Omental fat pad (tissue), 4 donors: ENCODE measurements at places on chromosomes 5 and 9.

DNA sequence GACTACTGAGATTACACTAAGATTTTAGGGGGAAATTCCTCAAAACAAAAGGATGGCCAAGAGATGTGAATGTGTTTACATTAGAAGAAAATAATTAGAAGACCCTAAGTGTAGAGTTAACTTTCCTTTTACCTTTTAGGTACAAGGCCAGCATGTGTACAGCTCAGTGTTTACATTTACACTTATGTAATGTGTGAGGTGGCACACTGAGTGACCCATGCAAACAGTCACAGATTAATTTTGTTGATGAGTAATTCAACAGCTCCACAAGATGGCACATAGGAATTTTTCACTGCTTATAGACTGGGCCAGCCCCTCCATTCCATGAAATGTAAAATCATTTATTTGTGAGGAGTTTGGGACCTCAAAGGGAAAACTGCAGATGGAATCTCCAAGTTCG is 90.1 kb upstream of the SLC12A2 start:
- DNase-seq, result no peak

- DNase-seq, result no peak
Measured at GRCh38 chr5:95401626-95402025, 10.5 kb downstream of the FAM81B start.

GRCh38 chr5:109080896-109081295 is 328.9 kb downstream of the PJA2 start:
- no peak for DNase-seq

DNA sequence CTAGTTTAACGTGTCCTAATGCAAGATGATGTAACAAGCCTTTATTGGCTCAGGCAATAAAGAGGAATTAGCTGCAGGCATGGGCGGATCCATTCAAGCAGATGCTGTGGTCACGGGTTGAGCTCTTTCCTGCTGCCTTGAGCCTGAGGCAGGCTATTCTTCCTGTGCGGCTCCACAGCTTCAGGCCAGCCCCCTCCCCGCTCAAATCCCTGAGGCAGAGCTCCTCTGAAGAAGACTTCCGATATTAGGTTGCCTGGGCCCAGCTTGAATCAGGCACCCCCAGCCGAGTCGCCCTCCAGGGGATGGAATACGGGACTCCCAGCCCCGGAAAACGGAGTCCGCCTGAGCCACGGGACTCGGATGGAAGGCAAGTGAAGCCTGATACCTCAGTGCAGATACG is 95.0 kb upstream of the RUFY1 start:
- DNase-seq, result no peak

GRCh38 chr5:19534751-19535150 is 453.2 kb downstream of the CDH18 start:
- DNase-seq, result no peak

DNA sequence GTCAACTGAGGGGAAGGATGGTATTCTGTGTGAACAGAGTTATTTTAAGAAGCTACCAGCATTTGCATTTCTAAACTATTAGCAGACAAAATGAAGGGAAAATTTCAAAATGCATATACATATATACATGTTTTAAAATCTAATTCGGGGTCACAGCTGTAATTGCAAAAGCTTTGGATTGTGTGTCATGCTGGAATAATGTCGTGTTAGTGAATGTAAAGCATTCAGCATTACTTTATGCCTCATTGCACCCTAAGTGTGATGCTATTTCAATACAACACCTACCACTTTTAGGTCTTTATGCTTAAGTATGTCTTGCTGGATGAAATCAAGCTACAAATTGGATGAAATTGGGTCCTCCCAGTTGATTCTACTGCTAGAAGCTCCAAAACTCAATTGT is 687.6 kb upstream of the MEF2C start:
- DNase-seq, result no peak

- DNase-seq, result no peak
Measured at GRCh38 chr5:176817841-176818377, 7.5 kb downstream of the UNC5A start.

DNA sequence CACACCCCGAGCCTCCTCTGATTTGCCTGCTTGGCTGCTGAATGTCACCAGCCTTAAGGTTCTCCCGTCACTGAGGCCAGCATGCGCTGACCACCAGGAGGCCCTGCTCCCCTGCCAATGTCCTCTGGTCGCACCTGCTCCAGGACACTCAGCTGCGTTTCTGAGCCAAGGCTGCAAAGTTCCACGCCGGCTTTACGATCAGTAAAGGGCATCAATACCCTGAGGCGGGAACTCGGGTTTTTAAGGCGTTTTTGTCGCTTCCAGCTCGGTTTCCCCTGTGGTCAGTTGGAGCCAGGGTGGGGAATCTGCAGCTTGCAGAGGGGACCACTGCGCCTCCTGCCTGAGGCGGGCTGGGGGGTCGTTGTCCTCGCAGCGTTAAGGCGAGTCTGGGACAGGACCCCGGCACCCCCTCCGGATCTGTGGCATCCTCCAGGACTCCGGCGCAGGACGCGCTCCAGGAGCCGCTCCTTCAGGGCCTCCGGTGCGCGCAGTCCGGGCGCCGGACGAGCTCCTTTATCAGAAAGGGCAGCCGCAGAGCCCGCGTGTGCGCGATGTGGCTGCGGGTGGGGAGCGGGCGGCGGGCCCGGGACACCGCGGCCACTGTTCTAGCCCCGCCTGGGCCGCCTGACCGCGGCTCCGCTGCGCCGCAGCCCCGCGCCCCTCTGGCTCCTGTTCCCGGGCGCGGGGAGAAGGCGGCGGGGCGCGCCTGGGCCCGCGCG is 24.1 kb upstream of the FLT4 start:
- no peak for DNase-seq

DNA sequence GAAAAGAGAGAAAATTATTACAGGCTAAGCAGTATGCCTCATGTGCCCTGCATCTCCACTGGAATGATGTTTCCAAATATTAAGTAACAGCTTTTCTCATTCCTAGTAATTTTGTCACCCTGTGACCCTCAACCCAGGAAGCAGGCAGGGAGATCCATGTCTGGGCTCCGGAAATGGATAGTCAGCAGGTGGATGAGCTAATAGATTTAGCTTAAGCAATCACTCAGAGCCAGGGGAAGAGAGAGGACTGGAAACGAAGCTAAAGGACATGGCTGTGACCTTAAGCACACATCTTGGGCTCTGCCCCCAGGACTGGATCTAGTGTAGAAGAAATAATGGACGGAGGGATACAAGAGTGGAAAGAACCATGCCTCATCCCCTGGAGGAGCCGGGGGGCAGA is 89.5 kb downstream of the ARSB start:
- DNase-seq, result no peak

DNA sequence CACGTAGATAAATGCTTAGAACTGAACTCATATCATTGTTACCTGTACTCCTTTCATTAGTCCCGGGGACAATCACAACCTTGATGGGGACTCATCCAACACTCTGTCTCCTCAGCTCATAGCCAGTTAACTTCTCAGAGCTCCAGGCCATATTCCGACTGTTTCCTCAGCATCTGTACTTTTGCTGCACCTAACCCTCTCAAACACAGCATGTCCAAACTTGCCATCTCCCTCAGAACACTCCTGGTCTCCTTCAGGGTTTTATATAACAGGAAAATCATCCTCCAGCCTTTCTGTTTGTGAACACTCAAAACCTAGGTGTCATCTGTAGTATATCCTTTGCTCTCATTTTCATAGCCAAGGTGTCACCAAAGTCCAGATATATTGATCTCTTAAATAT is 150.5 kb downstream of the CDH6 start:
- DNase-seq, result no peak

GRCh38 chr9:95024097-95024671 is 293.3 kb downstream of the FANCC start:
- DNase-seq, result no peak

DNA sequence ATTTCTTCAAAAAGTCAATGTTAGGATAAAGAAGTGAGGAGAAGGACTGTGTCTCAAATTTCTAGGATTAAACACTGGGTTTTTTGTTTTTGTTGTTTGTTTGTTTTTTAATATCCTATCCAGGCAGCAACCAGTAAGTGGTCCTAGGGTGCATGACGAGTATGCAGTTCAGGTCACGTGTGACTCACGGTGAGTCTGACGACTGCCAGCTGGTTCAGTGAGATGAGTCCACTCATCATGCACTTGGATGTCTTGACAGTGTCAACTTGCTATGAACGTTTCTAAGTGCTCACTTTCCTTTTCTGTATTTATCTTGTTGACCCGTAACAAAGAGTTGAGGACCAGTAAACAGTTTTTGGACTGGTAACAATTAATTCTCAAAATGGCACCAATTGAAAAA is 32.7 kb downstream of the ATG10 start:
- no peak for DNase-seq

- DNase-seq, result no peak
Measured at GRCh38 chr5:146105477-146105876, at the start of gene PLAC8L1. PLAC8L1 (minus strand) TSS chr5:146105577; CDS start chr5:146104311, 1,266 bp downstream.

GRCh38 chr5:133524666-133525065 is 87.7 kb downstream of the FSTL4 start:
- no peak for DNase-seq

DNA sequence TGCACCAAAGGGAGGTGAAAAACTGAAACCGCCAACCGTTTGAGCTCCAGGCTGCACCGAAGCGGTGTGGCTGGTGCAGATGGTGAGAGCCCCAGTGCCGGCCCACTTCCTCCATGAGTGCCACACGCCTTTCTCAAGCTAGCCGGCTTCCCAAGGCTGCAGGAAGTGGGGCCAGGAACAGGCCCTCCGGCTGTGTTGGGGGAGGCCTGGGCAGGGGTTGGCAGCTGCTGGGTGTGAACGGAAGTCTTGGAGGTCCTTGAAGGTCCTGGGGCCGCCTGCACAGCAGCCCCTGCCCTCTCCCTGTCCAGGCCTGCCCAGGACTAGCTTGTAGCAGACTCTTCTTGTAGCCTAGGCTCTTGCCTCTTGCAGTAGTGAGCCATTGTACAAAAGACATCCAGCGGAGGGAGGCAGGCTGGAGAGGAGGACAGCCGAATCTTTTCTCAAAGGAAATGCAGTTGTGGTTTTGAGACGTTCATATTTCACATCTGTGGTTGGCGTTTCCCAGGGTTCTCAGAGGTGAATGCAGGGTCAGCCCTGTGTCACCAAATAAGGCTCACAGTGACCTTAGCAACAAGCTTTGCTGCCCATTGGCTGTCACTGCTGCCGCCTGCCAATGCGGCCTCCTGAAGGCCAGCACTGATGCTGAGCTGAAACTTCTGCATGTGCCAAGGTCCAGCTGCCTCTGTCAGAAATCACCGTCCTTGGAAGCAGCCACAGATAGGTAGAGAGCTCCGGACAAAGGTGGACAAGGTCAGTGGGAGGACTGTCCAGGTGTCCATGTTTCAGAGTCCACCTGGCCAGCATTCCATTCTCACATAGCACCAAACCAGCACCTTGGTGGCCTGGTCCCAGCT is 23.9 kb downstream of the IRF1 start:
- no peak for DNase-seq

DNA sequence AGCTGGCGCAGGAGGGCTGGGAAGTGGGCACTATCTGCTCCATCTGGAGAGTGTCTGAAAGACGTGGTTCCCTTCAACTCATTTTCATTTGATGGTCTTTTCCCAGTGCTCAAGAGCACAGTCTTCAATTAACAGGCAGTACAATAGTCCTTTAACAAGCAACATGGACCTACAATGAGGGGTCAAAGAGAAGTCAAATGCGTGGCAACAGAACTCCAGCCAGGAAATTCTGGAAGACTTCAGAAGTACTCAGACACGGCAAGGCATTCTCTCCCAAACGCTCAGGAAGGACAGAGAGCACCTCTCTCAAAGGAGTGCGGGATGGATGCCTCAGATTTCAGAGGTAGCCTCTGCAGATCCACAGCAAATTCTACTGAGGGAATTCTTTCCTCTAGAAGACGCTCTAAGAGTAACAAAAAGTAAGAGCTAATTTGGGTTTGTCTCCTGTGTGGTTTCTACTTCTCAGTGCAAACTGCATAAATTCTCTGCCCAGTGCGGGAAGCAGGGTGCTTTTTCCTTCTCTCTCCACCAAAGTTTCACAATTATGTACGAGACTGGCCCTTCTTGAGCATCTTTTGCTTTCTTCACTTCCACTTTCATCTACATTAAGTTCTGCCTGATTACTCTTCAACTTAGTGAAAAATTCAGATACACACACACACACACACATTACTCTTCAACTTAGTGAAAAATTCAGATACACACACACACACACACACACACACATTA is 56.4 kb downstream of the LHFPL2 start:
- DNase-seq, result no peak
